ENCODE measurements at places on chromosomes 6 and 20.

GRCh38 chr20:35560105-35560511 lies 18.2 kb downstream of the ERGIC3 start:
- DNase-seq, result no peak

- DNase-seq, result no peak
Observed at GRCh38 chr6:135600086-135600702, 102.7 kb upstream of the AHI1 start.

- DNase-seq, result no peak
Observed at GRCh38 chr6:155200012-155200411, 63.8 kb upstream of the CLDN20 start.

DNA sequence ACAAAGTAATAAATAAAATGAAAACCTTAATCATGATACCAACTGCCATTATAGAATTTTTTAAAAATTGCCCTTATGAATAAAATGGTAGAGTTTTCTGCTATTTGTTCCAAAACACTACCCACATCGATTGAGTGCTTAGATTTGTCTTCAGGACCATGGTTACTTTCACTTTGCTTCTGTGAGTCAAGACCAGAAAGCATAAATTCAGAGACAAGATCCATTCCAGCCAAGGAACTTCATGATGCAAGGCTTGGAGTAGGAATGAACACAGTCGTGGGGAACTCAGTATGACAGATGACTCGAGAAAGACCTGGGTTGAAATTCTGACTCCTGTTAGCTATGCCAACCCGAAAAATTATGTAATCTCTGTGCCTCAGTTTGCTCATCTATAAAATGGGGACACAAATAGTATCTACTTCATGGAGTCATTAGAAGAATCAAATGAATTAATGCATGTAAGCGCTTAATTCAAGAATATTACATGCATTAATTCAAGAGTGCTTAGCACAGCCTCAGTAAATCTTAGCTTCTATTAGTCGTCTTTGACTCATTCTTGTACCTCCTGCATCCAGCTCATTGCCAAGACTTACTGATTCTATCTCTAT lies 72.5 kb upstream of the MYLIP start:
- DNase-seq, result no peak

GRCh38 chr20:45114465-45115385 lies at the start of gene WFDC5:
Gene WFDC5 (minus strand): TSS chr20:45115174. CDS start chr20:45115083, 91 bp downstream.
- no peak for DNase-seq

DNA sequence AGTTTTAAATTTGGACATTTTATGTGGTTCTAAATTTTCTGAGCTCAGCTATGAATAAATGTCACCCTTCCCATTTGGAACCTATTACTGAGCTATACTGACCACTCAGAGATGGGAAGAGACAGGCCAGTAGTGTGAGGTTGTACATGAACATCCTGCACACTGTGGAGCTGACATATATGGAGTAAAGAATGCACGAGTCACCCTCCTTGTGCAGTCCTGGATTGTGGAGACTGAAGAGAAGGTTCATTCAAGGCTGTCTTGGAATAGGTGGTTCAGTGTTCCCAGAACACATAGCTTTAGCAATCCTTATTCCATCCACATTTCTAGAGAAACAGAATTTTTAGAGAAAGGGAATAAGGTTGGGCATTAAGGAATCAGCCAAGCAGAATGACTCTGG lies 50.3 kb upstream of the OGFRL1 start:
- DNase-seq, result no peak

GRCh38 chr6:167279766-167280446 lies 11.2 kb upstream of the UNC93A start:
- DNase-seq, result no peak

DNA sequence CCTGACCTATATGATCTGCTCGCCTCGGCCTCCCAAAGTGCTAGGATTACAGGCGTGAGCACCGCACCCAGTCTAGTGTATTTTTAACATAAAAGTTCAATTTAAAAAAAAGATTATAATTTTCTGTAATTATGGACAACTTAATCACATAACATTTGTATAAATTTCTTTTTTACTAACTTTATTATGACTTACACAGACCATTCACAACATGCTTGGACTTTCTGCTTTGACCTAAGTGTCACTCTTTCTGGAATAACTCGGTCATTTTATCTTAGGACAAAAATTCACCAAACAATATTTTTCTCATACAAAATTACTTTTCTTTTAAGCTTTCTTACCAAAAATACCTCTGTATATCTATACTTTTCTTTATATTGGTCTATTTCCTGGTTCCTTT lies 15.4 kb upstream of the IL22RA2 start:
- peak; percentile 59 for DNase-seq

- DNase-seq, result no peak
Observed at GRCh38 chr6:4873928-4874327, 97.7 kb downstream of the CDYL start.

DNA sequence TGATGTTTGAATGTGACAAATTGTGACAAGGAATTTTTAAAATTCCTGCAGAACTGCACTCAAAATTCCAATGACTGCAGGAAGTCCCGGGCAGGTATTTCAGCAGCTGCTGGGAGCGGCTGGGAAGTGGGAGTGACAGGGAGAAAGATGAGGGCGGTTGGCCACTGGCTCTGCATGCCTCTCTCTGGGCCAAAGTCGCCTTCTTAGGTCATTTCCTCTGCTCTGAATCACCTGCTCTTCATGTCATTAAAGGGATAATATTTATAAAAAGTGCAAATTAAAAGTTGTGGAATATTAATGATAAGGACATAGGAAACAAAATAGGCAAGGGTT lies 43.9 kb downstream of the RAMACL start:
- peak; percentile 21 for DNase-seq

DNA sequence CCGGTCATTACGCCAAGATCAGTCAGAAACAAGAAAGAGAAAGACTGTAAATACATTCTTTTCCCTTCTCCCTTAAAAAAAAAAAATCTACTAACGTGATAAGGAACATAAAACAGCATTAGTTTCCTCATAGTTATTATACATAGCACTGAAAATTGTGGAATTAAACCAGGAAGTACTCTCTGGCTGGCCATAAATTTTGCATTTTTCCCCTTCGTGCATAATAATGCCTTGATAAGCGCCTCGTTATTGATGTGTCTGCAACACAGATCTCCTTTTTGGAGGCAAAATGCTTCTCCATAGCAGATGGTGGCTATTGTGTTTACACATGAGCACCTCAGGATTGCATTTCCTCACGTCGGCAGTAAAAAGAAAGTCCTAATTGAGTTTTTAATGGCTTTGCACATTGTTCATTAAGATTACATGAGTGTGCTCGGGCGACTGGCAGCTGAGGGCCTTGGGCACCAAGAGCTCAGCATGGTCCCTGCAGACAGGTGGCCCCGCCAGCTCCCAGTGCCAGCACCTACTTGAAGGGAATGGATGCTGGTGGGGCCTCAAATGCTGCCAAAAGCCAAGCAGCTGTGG lies 394.5 kb downstream of the PTPRT start:
- no peak for DNase-seq

DNA sequence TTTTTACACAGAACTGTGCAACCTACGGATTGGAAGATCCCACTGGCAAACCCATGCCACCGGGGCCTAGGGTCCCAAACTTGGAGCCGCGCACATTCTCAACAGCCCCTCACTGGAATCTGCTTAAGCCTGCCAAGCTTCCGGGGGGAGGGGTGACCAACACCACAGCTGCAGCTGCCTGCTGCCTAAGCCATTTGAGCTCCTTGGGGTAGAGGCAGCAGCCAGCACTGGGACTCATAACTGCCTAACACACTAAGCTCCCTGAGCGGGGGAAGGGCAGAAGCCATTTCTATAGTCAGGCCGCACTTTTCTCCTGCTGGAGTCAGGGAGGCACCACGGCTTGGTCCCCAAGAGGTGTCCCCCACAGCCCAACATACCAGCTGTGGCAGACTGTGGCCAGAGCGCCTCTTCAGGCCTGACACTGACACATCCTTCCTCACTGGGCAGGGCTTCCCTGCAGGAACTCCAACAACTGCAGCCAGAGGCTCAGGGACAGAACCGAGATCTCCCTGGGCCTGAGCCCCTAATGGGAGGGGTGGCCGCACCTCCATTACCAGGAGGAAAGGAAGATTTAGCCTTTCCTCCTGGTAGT lies 270.3 kb upstream of the ECI2 start:
- peak; percentile 71 for DNase-seq

- DNase-seq, result no peak
Observed at GRCh38 chr20:10843146-10843711, 169.4 kb upstream of the JAG1 start.

GRCh38 chr20:60143261-60143842 lies 185.1 kb downstream of the CDH26 start:
- DNase-seq, result no peak

DNA sequence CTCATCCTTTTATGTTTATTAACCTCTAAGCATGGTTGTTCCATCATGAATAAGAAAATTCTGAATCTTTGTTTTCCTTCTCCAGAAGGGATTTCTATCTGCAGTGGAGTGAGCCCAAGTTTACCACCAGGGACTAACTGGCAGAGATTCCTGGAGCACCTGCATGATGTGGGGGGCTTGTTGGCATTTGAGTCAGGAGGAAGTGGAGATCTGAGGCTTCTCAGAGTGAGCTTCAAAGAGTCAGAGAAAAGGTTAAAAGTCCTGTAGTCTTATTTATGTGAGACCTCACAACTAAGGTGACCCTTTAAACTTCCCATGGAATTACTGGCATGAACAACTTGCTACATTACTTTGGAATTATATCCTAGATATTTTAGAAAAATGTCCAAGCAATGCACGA lies 138.1 kb upstream of the SLC24A3 start:
- DNase-seq, result no peak

- DNase-seq, result no peak
Observed at GRCh38 chr6:47440719-47441118, 36.9 kb upstream of the CD2AP start.

DNA sequence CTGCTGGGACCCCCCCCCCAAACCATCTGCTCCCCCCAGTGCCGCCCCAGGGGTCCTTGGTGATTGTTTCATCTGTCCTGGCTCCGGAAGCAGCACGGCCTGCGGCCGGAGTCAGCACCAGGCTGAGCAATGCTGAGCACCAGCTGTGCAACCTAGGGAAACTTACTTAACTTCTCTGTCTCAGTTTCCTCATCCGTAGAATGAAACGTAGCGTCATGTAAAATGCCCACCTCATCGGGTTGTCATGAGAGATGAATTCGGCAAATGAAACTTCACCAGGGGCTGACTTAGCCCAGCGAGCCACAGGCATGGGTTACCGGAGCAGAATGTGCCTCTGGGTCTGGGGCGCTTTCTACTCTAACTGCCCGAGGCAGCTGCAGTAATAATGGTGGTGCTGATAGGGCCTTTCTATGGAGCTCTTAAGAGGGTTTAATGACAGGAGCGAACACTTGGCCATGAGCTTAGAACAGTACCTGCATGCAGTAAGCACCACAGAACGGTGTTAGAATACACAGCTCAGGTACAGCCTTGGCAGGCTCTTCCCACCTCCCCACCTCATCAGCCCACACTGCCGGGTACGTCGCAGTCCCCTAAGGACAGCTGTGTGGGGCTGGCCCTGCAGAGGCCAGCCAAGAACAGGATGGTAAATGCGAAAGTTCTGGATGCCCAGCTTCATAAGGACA lies 1.7 kb downstream of the THBS2 start:
- DNase-seq, result no peak

DNA sequence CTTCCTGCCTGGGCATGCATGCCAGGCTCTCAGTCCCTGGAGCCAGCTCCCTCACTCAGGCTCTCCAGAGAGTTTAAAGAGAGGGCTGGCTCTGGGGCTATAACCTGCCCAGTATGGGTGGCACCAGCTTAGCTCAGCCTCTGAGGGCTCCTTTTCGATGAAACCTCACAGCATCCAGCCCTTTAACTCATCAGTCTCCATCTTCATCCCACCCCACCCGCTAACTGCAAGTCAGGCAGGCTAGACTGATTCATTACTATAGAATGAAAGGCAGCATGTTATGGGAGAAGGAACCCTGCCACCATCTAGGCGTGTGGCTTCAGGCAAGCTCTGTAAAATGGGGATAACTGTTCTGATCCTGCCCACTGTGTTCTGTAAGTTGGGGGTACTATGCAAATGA lies 53.5 kb downstream of the RAB44 start:
- DNase-seq, result no peak

DNA sequence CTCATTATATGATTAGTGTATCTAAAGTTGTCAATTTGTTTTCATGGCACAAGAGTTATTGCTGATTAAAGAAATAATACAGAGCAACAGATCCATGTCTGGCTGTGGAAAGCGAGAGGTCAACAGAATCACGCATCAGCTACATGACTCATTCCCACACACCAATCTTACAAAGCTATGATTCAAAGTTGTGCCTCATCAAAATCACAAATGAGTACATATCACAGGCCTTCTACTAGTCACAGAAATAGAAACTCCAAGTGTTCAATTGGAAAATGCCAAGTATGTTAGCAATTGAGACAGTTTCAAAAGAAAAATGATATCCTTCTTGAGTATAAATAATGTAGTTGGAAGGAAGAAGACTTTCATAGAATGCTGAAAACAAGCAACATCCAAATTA lies 57.8 kb upstream of the NKAIN2 start:
- DNase-seq, result no peak

- DNase-seq, result no peak
Observed at GRCh38 chr6:39956936-39957335, 22.7 kb upstream of the MOCS1 start.

DNA sequence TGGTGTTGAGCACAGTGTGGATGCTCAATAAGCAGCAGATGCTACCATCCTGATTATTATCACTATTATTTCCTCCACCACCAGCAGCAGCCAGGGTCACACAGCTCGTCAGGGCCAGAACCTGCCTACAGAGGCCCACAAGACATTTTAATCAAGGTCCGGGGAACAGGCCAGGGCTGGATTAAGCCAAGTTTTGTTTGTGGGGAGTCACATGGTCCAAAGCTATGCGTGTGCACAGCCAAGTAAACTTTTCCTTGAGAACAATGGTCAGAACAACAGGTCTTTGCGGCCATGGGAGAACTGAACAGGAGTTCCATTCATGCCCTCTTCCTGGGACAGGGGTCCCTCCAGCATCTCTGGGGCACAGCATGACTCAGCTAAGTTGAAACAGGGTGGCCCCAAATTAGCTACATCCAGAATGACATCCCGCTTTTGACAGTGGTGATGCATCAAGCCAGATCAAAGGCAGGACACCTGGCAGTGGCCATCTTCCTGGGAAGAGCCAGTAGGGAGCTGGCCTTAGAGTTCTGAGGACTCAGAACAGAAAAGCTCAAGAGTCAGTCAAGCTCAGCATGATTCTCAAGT lies 11.7 kb downstream of the SNTA1 start:
- DNase-seq, result no peak

DNA sequence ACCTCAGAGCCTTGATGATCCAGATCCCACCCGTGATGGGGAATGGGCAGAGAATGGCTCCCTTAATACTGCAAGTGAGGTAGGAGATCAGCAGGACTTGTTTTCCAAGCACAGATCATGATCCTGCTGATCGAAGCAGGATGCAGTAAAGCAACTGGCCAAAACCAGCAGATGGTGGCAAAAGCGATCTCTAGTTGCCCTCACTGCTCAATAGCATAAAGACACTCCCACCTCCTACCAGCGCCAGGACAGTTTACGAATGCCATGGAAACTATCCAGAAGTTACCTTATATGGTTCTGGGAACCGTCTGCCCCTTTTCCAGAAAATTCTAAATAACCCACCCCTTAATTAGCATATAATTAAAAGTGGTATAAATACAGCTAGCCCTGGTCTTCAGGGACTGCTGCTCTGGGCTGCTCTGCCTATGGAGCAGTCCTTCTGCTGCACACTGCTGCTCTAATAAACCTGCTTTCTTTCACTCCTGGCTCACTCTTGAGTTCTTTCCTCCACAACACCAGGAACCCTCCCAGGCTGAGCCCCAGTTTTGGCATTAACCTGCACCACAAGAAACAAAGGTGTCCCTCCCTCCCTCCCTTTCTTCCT lies 415.8 kb downstream of the PREX1 start:
- no peak for DNase-seq

- no peak for DNase-seq
Observed at GRCh38 chr6:12164508-12164770, 125.7 kb upstream of the EDN1 start.

- peak; percentile 80 for DNase-seq
Observed at GRCh38 chr6:109508166-109508860, 25.3 kb upstream of the ZBTB24 start.
